ENCODE measurements at places on chromosomes 2 and 18.

DNA sequence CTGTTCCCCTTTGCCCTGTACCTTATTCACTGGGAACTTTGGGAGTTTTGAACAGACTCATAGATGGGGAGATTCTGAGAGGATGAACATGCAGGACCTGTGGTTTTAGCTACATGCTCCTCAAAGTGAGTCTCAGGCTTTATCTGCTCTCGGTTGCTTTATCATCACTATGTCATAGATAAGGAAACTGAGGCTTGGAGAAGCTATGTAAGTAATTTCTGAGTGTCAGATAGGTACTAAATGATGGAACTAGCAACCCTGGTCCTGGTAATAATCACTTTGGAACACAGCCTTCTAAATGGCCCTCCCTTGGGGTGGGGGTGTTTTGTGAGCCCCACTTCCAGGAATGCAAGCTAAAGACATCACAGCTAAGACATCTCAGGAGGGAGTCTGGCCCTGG, 186.2 kb upstream of the MEX3C start:
- no peak for DNase-seq

- DNase-seq = no peak
Observed at GRCh38 chr2:169105476-169105875, 36.1 kb downstream of the DHRS9 start.

- DNase-seq = no peak
Observed at GRCh38 chr2:25557179-25558036, 116.0 kb downstream of the DTNB start.

DNA sequence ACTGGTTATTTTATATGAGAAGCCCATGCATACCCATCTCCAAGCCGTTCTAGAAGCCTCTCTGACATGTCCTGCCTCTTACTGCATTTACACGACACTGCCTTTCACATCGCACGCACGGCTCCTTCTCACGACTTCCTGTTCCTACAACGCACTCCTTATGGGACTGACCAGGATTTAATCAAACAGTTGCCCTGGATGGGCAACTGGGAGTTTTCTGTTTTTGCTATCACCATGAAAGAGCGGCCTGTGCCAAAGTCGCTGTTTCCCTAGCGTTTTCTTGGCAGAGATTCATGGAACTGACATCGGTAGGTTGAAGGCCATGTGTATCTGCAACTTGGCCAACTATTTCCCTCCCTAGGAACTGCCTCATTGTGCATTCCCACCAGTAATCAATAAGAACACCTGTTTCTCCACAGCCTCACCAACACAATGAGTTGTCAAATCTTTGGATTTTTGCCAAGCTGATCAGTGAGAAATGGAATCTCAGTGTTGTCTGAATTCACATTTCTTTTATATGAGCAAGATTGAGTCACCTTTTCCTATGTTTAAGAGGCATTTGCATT, 97.2 kb upstream of the OTOS start:
- DNase-seq = no peak

- DNase-seq = no peak
Observed at GRCh38 chr2:146820672-146821071, 1024.2 kb upstream of the ACVR2A start.

- DNase-seq = no peak
Observed at GRCh38 chr2:172098287-172098649, 4.4 kb downstream of the DLX2 start.

DNA sequence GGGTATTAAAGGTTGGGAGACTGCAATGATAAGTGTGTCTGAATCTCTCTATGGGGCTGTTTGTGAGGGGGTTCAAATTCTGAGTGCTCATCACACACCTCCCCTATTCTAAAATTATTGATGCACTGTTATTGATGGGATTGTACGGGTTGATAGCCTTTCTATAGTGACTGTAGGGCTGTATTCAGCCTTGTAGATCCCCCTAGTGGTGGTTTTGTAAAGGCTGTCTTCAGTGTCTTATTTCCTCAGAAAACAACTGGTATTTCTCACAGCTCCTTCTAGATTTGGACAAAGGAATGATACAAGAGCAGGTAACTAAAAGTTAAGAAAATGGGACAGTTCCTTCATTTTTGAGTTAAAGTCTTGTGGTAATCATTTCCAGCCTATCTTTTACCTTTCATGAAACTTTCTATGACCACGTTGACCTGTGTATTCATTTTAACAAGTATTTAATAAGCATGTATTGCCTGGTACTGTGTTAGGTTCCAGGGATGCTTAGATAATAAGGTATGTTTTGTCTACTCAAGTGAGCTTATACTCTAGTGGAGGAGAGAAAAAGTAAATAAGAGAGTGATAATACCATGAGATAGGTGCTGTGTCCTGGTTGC, 21.2 kb downstream of the SMAD4 start:
- no peak for DNase-seq

DNA sequence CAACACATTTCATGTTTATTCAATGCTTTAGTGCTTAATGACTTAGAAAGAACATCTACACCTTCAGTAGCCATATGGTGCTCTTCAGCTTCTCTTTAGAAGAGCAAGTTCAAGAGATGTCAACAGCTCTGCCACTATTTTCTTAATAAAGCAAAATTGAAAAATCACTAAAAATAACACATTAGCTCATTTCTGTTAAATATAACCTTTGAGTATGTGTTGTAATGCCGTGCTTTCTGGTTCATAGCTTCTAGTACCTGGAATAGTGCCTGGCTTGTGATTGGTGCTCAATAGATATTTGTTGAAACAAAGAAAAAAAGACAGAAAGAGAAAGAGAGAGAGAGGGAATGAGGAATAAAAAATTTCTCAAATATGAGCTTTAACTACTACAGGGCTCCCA, 349.8 kb upstream of the SPRED2 start:
- DNase-seq = no peak

GRCh38 chr2:150681120-150681804, 193.8 kb upstream of the RND3 start:
- no peak for DNase-seq

DNA sequence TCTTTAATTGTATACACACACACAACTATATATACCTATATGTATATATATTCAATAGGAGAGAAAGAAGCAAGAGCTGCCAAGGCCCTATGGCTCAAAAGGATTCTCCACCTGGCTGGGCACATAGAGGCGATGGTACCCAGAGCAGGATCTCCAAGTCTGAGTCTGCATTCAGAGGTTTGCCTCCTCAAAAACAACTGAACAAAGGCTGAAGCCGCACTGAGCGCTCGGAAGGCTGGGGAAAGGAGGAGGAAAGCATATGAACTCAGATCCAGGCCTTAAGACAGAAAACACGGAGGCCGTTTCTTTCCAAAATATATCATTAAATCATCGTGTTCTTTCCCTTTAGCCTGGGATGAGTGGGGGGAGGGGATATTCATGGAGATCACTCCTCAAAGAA, 3.6 kb downstream of the HOXD12 start:
- DNase-seq = no peak

DNA sequence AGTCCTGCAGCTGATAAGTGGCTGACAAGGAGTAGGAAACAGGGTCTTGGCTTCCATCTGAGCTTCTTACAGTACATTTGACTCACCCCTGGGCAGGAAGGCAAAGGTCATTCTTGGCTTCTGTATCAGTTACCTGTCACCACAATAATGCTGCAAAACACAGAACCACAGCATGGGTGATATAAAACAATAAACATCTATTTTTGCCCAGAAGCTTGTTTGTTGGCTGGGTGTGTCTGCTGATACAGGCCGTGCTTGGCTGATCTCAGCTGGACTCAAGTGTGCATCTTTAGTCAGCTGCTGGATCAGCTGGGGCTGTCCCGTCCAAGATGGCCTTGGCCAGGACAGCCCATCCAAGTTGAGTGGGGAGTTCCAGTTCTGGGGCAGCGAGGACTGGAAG, 34.7 kb downstream of the ONECUT2 start:
- DNase-seq = no peak

DNA sequence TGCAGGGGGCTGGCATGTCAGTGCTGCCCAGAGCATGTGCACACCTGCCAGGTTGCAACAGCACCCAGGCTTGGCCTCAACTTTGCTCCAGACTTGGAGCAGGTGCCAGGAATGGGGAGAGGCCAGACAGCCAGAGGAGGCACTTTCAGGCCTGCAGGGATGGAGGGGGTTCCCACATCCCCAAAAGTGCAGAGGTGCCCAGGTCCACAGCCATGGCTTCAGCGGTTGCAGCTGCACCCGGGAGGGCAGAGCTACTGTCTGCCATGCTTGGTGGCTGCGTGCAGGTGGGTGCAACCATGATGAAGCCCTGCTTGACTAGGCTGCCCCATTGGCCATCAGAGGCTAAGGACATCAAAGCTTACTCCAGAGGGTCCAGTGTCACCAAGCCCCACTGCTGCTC, 196.8 kb upstream of the VRK2 start:
- DNase-seq = no peak

GRCh38 chr18:22169889-22170420, 566 bp downstream of the GATA6 start:
- DNase-seq = no peak

DNA sequence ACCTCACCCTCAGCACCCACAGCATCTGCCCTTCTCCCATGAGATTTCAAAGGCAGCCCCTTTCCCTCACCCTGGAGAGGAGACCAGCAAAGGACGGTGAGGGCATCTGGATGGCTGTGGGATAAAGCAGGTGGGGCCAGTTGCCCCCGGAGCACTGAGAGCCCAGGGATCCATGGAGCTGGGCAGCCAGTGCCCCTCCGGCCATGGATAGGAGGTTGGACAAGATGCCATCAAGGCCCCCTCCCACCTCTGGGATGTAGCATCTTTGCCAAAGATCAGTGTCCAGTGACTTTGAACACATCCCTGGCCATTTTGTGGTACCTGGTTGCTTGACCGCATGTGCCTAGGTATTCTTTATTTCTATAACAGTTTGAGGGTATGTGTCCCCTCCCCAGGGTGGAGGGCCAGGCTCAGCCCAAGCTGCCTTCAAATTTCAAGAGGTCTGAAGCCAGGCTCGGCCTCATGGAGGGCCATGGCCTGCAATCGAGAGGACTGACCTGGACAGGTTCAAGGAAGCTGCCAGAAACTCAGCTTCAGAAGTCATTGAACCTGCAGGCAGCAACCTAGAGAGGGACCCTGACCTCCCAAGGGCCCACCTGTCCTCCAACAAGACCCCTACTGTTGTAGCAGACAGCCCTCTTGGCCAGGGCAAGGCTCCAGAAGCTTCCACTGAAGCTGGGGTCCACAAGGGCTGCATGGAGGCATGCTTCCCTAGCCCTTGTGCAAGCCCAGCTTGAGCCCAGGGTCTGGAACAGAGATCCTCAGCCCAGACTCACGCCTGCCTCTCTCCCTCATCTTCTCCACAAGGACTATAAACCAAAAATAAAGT, 55.5 kb upstream of the BIN1 start:
- DNase-seq = no peak

- DNase-seq = no peak
Observed at GRCh38 chr2:230327418-230328154, 593 bp downstream of the SP140L start.

GRCh38 chr2:236538242-236538641, 31.4 kb upstream of the ACKR3 start:
- no peak for DNase-seq

GRCh38 chr2:213691351-213691750, 407.1 kb downstream of the SPAG16 start:
- DNase-seq = no peak

DNA sequence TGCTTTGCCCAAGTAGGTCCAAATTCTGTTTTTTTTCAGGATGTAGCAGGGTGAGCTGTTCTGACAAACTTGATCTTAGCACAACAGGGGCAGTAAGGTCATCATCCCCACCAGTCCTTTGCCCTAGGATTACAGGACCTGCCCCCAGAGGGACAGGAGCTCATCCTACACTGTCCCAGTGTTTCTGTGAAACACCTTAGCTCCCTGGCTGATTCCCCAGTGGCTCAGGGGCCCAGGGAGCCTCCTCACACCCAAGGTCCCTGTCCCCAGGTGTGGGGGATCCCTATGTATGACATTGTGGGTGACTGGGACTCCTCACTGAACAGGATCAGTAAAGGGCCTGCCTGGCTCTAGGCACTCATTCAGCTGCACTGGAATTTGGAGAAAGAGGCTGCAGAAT, 191.2 kb downstream of the ANKRD30B start:
- DNase-seq = no peak

DNA sequence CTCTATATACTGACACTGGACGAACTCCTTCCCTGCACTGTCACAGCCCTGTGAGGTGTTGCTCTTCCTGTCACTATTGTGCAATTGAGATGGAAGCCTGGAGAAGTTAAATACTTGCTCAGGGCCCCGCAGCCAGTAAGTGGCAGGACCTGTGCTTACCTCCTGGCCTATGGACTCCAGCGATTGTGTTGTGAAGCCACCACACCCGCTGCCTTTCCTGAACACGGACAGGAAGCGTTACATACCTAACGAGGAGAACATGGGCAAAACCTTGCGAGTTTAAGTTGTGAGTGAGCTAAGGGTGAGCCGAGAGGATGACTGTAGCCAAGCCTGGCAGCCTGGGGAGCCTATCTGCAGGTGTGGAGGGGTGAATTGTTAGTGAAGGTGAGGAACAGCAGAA, 26.1 kb downstream of the RAB31 start:
- no peak for DNase-seq

GRCh38 chr2:152493945-152494528, 159.1 kb downstream of the FMNL2 start:
- DNase-seq = no peak

GRCh38 chr18:31156821-31157763, 5.6 kb downstream of the DSC1 start:
- DNase-seq = no peak

All from activated T-cell treated with anti-CD3 and anti-CD28 coated beads, Interleukin-2, amount 50 U/mL, for 1 hour (primary cell).